NCI-H446 (cell line): ENCODE measurements at places on chromosomes 11 and 22.
A peak's percentile ranks its signal among the peaks of the same experiment; 100 is the strongest.

GRCh38 chr11:117535201-117535849 lies 207.7 kb downstream of the CEP164 start:
- DNase-seq = no peak

DNA sequence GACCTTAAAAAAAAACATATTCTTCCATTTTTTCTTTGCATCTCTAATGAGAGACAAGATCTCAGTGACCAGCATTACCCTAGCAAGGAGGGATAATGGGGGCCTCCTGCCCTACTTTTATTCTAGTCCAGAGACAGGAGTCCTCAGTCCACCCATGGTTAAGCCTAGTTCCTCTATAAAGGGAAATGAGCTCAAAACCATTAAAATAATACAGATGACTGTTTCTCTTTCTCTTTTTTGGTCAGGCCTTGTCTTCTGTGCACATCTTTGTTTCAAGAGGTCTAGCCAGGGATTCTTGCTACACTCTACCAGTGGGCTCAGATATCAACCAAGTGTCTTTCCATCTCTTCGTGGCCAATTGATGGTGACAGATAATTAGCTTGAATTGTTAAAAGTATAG lies 73.1 kb downstream of the MPPED2 start:
- no peak for DNase-seq

GRCh38 chr11:118917481-118918127 lies 8.1 kb downstream of the BCL9L start:
- DNase-seq = no peak

DNA sequence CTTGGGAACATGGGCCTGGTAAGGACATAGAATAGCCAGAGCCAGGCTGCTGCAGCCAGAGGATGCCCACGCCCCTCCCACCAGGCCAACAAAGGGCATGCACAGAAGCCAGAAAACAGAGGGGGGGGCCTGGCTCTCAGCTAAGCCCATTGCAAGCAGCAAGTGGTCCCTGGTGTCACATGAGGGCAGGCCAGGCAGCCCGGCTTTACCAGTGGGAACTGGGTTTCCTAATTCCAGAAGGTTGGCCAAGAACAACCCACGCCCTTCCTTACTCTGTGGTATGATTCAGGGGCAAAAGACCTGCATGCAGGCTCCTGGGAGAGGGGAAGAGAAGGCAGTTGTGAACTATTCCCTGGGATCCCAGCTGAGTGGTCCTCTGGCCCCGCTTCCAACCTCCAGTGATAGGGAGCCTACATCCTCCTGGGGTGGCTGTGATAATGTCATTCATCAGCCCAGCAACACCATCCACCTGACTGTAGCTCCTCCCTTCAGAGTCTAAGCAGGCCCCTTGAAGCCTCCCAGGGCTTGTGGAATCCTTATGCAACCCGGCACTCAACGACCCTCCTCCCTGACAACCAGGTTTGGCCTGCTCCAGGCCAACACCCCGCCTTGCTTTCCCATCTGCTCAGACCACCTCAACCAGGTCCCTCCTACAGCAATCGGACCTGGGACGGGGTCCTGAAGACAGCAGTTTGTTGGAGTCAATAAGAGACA lies 62.1 kb upstream of the LMO1 start:
- no peak for DNase-seq

GRCh38 chr11:29328961-29329441 lies 687.8 kb downstream of the KCNA4 start:
- DNase-seq = peak; percentile 7
